HFFc6 (cell line): ENCODE measurements at places on chromosomes 1 and 21. TPM values are rescaled to one million over a fixed set of nuclear protein-coding genes. Genes with fewer than 3 reads are reported as not detected.

- no peak overlapping the region for H3K4me3 ChIP-seq
- peaks cover 48% of the 10 kb centered on the region for H3K27me3 ChIP-seq
- H3K36me3 ChIP-seq: no peaks in the 10 kb centered on the region
- no peak for DNase-seq
- H3K27ac ChIP-seq: no peak overlapping the region
Observed at GRCh38 chr1:20534659-20535417, 17.5 kb upstream of the FAM43B start.

The BRINP2 gene
- total RNA-seq: not detected in 3 replicates

DNA sequence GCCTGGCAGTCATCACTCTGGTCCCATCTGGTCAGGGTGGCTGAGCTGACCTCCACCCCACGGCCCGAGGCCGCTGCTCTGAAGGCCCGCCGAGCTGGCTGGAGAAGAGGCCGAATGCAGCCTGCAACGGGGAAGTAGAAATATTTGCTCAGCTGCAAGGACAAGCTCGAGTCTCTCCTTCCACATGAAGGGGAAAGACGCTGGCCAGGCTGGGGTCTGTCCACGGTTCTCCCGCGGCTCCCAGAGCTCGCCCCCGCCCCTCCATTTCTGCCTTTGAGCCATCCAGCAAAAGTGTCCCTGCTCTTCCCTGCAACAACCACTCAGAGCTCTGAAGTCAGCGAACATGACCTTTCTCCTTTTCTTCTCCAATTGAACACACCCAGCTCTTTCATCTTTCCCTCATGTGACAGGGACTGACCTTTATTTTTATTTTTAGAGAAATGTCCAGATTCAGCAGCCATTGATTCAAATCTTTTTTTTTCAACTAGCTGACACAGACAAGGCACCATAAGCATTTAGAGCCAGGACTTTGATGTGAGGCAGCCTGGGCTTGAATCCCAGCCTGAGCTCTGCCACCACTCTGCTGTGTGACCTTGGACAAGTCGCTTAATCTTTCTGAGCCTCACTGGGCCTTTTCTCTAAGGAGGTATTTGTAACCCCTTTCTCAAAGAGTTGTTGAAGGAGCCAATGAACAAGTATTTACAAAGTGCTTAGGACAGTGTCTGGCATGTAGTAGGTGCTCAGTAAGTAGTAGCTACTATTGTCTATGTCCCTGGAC, 149.3 kb upstream of the WNT4 start:
- peaks cover 26% of the 10 kb centered on the region for H3K27me3 ChIP-seq
- no peak overlapping the region for H3K27ac ChIP-seq
- DNase-seq: no peak
- peaks cover 20% of the 10 kb centered on the region for H3K4me1 ChIP-seq
- no peaks in the 10 kb centered on the region for H3K36me3 ChIP-seq
- H3K4me3 ChIP-seq: no peak overlapping the region

The ERICH3 gene
- total RNA-seq: not detected in 3 replicates

- no peak overlapping the region for H3K4me3 ChIP-seq
- no peaks in the 10 kb centered on the region for H3K36me3 ChIP-seq
- H3K4me1 ChIP-seq: peaks cover 31% of the 10 kb centered on the region
- no peaks in the 10 kb centered on the region for H3K27me3 ChIP-seq
- H3K27ac ChIP-seq: no peak overlapping the region
Observed at GRCh38 chr1:173280899-173281660, 73.9 kb upstream of the TNFSF4 start.

The CDK18 gene
- total RNA-seq: 0.24 to 2.2 TPM (median 0.41 TPM) in 3 replicates

DNA sequence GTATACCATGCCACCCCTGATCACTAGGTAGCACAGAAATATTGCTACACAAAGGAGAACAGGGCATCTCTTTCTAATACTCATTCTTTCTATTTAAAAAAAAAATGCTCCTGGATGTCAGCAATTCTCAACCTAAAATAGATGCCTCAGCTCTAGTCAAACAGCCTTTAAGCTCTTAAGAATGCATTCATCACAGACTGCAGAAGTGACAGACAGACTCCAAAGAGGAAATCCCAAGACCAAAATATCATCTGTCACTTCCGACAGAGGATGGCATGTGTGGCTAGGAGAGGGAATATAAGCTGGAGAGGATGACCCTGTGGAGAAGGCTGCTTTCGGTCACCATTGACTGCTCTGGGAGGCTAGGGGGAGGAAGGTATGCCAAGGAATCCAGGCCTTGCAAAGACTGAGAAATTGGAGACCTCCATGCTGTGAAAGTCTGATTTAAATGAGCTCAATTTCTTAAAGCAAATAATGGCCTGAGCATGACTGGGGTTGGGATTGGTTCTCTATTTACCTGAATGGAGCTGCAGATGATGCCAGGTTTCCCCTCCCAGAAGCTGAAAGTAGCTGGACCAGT, 277.4 kb downstream of the BRINP2 start:
- H3K36me3 ChIP-seq: peaks cover 7% of the 10 kb centered on the region; the same call in 1 of the 2 replicates
- no peak for DNase-seq
- no peak overlapping the region for H3K27ac ChIP-seq
- H3K4me1 ChIP-seq: no peaks in the 10 kb centered on the region
- no peak overlapping the region for H3K4me3 ChIP-seq
